ENCODE measurements at places on chromosomes 2 and 18.

DNA sequence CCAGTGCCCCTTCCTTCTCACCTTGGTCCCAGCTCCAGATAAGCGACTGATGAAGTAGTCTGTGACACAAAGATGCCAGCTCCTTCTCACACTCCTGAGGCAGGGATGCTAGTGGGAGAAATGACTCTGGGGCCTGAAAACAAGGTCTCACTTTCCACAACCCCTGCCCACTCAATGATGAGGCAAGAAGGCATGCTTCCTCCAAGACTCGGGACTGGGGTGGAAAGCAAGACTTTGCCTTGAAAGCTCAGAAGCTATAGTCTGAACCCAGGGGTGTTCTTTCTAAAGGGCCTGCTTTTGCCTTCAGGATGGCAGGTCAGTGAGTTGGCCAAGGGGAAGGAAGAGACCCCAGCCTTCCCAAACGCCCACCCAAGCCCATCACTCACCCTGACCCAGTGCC is 1.4 kb downstream of the CCDC142 start:
- DNase-seq = no peak

- no peak for DNase-seq
These were observed 52.1 kb downstream of the GTF3C3 start for GRCh38 chr2:196747400-196747799.

- DNase-seq = no peak
These were observed 139.2 kb downstream of the DYM start for GRCh38 chr18:49321271-49321670.

DNA sequence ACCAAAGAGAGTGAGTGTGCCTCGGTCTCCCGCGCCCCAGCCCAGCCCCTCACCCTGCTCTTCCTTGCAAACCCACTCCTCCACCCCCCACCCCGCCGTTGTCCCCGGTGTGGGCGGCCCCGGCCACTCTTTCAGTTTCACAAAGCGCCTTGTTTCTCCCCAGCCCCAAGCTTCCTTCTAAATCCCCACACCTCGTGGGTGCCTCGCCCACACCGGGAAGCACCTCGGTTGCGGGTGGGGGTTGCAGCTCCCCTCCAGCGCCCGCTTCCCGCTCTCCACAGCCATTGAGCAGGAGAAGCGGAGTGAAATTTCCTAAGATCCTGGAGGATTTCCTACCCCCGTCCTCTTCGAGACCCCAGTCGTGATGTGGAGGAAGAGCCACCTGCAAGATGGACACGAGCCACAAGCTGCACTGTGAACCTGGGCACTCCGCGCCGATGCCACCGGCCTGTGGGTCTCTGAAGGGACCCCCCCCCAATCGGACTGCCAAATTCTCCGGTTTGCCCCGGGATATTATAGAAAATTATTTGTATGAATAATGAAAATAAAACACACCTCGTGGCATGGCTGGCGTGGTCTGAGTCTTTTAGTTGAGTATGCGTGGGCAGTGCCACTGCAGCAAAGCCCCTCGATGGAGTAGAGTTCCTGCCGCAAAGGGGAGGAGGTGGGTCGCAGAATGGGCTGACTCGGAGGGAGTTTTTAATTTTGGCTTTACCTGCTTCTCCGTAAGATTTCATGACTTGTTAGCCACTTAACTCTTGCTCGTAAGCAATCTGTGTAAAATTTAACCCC is 848 bp downstream of the TMSB10 start:
- DNase-seq = no peak

GRCh38 chr2:235217846-235218245 is 266.0 kb downstream of the SH3BP4 start:
- peak; percentile 46 for DNase-seq

DNA sequence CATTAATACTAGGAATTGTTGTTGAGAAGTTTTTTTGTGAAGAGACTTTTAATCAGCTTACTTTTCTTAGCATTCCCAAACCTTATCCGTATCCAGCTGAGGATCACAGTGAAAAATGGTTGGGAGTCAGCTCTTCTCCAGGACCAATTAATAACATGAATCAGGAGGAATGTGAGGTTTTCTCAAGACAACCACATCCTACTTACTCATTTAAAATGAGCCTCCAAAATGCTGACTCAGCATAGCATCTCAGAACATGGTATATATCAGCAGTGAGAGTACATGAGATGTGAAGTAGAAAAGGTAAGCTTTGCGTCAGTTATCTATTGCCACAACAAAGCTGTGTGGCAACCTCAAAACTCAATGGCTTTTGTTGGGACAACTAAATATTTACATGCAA is 140.3 kb downstream of the NRP2 start:
- DNase-seq = peak; percentile 76

DNA sequence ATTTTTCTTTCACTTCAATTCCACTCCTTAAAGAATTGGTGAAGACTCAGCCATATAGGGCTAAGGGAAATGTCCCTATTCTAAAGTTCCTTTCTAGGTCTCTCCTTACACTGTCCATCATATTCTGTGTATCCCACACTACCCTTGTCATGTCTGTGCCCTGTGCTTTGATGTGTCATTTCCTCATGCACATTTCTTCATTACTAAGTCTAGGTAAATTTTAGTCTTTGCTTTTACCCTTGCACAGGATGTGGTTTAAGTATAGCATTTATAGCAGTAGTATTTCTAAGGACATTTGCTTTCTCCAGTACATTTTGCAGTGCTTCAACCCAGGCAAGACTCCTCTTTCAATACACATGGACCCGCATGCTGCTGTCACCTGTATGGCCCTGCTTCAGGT is 221.5 kb upstream of the ACVR2A start:
- DNase-seq = peak; percentile 18
